ENCODE measurements at places on chromosomes 5 and 9.

GRCh38 chr5:76579166-76579937 is 43.9 kb downstream of the F2RL2 start:
- DNase-seq: no peak

- no peak for DNase-seq
Measured at GRCh38 chr9:28518439-28518838, 945.2 kb upstream of the C9orf72 start.

- DNase-seq: no peak
Measured at GRCh38 chr9:100498592-100498991, 25.6 kb downstream of the TMEFF1 start.

- DNase-seq: no peak
Measured at GRCh38 chr5:29023541-29023940, 1985.2 kb upstream of the CDH9 start.

- DNase-seq: no peak
Measured at GRCh38 chr5:179153341-179153901, 93.2 kb downstream of the ZNF354C start.

DNA sequence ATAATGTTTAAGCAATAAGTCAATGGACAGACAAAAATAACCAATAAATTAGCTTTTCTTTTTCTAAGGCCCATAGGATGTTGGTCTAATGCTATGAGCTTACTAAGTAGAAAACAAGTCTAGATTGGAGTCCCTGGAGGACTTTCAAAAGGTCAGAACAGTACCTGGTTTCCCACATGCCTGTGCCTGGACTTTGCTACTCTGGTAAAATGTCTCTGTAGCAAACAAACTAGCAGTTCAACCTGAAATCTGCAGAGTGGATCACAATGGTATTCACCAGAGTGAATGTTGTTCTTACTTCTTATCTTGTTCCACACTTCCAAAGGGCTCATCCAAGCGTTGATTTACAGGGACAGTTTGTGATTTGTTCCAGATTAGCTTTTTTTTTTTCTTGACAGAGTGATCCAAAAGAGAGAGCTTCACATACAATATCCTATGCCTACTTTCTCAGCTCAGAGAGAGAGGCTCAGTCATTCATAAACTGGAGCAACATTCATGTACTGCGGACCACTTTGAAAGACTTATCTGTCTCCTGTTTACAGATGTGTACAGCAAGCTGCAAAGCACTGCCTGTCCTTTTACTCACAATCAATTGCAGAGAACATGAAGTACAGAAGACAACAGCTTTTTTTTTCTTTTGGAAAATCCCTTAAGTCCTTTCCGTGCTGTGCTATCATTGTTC is 466.1 kb downstream of the SPATA31D1 start:
- no peak for DNase-seq

GRCh38 chr9:82513242-82513751 is 524.7 kb downstream of the SPATA31D1 start:
- no peak for DNase-seq

DNA sequence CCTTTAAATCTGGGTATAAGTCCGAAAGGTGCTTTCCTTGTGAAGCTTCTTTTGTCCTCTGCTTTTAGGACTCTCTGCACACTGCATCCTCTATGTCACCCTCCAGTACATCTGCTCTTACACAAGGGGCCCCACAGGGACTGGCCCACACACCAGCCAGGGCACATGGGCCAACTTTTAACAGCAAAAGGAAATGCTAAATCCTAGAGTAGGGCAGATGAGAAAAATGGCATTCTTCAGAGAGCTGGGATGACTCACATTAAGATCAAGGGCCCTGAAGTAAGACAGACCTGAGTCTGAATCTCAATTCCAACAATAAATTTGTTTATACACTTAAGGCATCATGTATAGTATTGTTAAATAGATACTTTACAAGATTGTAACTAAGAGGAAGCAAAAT is 40.3 kb upstream of the CDKN2B start:
- DNase-seq: no peak

DNA sequence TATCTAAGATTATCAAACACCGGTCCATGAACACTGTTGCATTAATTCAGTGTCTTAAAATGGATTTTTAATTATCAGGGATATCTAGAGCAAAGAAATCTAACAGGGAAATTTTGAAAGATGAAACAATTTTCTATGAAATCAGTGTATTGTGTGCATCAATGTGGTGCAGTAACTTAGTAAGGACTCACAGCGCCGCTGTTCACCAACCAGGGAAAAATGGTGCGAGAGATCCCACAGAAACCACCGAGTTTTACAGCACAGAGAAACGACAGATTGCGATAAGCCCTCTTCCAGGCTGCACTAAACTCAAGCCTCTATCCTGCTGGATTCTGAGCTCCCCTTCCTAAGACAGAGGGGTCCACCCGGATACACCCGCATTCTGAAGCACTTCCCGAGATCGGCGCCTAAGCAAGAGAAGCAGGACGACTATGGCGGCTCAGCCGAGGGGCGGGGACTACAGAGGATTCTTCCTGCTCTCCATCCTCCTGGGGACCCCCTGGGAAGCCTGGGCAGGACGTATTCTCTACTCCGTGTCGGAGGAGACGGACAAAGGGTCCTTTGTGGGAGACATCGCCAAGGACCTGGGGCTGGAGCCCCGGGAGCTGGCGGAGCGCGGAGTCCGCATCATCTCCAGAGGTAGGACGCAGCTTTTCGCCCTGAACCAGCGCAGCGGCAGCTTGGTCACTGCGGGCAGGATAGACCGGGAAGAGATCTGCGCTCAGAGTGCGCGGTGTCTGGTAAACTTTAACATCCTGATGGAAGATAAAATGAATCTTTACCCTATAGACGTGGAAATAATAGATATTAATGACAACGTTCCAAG is at the start of gene PCDHGA7:
Gene PCDHGA7, plus strand, starts transcription at position 274 of the 826 bp plus-strand sequence. Its CDS starts 158 bp downstream, at position 432.
- DNase-seq: no peak

DNA sequence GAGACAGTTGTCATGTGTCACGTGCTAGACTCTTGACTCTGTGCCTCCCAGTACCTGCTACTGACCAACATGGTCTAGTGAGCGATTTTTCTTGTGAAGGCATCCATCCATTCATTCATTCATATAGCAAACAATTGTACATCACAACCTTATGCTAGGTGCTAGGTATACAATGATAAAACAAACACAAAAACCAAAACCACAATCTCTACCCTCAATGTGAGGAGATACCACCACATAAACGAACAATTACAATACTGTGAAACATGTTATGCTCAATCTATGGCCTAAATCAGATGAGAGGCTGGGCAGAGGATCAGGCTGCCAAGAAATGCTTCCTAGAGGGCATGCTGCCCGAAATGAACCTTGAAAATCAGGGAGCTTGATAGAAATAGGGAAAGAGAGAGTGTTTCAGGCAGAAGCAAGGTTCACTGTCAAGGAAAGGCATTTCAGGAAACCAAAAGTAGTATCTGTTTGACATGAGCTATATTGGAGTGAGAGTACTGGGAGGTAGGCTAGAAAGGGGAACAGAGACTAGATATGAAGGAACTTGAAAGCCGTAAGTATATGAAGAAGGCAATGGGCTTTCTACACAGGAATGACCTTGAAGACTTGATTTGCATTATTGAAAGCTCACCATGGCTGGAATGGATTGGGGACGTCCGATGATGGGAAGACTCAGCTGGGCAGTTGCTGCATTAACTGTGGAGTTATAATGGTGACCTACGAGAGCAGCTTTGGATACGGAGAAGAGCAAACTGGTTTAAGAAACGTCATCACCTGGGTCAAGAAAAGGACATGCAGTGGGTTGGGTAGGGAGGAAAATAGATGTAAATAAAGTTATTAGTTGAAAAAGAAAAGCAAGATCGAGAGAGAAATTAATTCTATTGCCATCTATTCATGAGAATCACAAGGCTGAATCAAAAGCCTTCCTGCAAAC is 90.1 kb downstream of the THBS4 start:
- DNase-seq: no peak

GRCh38 chr5:14440582-14441431 is 140.8 kb upstream of the OTULINL start:
- DNase-seq: no peak

GRCh38 chr9:73845954-73846690 is 651.0 kb upstream of the RORB start:
- no peak for DNase-seq

DNA sequence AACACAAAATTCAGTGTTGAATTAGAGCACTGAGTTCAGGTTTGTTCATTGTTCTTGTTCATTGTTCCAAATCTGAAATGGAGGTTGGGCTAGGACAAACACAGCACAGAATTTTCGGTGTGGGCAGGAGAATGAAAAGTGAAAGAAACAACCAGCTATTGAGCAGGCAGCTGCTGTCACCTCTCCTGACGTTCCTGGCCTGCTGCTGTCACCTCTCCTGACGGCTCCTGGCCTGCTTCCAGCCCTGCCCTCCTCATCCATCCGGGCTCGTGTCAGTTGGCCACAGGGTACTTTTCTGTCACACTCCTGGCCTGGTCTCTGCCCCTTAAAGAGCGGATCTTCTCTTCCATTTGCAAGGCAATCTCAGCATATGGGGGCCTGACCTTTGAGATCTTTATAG is 45.2 kb upstream of the CKMT2 start:
- DNase-seq: no peak

DNA sequence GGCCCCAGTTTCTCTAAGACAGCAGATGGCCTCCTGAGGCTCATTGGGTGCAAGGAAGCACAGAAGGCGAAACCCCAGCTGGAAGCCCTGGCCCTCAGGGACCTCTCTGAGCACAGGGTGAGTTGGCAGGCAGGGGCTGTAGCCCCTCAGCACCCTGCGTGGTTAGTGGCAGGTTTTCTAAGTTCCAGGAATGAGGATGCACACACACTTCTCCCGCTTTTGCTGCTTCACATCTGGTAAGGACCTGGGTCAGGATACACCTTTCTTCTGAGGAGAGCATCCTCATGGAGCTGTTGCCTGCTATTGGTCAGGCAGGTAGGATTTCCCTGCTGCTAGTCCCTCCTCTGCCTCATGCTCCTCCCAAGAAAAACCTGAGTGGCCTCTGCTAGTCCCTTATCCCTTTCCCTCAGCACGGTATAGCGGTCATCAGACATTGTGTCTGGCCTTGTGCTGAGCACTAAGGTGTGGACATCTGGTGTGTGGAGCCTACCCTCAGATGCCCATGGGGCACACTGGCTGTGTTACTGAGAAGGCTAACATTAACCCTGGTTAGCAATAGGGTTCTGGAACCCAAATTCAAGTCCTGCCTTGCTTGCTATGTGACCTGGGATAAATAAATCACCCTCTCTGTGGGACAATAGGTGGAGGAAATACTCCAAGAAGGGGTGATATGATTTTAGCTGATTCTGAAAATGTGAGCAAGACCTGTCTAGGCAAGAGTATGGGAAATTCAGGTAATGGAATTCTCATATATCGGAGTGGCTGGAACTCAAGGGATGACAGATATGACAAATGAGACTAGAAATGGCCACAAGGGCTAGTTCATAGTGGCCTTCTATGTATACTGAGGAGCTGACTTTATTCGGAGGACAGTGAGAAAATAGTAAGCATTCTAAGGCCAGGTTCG is 1.6 kb downstream of the SLC22A4 start:
- no peak for DNase-seq

DNA sequence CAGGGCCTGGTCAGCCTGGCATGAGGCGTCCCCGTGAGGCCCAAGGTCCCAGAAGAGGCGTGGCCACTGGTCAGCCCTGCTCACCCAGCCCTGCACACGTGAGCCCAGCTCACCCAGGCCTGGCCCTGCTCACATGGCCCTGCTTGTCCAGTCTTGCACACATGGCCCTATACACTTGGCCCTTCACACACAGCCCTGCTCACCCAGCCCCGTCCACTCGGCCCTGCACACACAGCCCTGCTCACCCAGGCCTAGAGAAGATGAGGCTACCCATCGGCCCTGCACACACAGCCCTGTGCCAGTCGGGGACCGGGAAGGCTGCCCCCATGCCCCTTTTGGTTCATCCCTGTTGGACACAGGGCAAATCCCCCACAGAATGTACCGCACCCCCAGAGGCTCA is 28.4 kb downstream of the ZDHHC11B start:
- no peak for DNase-seq

GRCh38 chr5:43298443-43298842 is 14.8 kb downstream of the HMGCS1 start:
- DNase-seq: no peak

DNA sequence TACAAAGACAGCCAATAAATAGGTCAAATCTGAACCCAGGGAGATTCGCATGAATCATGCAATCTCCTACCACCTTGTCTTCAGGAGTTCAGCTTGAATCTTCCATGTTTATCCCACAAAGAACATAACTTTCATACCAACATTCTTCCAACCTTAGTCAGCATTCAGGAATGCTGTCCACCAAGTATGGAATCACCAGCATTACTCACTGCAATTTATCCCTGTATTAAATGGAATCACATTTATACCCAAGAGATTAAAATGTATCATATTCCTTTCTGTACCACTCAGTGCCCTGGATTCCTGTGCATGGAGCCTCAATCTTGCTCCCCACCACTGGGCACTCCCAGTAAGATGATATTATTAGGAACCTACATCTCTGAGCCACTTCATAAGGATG is 162.6 kb downstream of the GLIS3 start:
- no peak for DNase-seq

- no peak for DNase-seq
Measured at GRCh38 chr5:103108086-103108485, 11.9 kb downstream of the GIN1 start.

DNA sequence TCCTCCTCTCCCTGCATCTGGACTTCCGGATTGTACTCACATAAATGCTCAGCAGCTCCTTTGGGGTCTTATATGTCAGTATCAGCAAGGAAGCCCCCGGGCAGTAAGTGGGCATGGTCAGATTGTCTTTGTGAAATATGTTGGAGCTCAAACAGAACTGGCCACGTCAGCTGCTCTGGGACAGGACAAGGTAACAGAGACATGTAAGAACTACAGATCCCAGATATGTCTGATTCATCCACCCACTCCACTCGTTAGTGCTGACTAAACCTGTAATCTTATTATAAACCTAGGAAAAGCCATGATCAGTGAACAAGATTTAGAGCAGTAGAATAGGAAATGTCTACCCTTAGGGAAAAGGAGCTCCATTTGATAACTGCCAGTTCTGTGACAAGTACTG is 561.8 kb downstream of the CETN3 start:
- DNase-seq: no peak

DNA sequence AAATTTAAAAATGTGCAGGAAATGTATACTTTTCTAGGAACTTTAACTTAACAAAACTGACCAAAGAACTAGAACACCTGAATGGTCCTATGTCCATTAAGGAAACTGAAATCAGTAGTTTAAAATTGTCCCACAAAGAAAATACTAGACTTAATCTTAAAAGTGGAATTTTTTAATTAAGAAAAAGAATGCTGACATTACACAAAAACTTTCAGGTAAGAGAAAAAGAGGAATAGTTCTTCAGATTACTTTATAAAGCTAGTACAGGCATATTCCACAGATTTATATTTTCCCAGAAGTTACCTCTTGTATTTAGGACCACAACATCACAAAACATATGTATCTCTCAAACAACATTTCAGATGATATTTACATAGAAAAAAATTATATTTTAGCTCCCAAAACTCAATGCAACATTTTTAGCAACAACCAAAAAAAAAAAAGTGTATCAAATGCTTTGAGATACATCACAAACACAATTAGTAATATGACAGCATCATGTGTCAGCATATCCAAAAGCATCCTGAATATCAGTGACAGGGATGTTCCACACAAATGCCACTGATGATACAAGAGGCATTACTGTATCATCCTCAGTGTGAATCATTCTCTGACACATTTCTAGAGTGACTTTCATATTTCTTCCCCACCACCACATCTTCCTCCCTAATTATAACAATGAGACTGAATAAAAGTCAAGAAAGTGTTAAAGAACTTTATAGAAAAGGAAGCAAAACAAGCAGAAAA is 264.0 kb downstream of the EPB41L4A start:
- DNase-seq: no peak

GRCh38 chr9:8362250-8362649 is 562.7 kb upstream of the DMAC1 start:
- no peak for DNase-seq
